ENCODE measurements at places on chromosomes 1 and 21.

DNA sequence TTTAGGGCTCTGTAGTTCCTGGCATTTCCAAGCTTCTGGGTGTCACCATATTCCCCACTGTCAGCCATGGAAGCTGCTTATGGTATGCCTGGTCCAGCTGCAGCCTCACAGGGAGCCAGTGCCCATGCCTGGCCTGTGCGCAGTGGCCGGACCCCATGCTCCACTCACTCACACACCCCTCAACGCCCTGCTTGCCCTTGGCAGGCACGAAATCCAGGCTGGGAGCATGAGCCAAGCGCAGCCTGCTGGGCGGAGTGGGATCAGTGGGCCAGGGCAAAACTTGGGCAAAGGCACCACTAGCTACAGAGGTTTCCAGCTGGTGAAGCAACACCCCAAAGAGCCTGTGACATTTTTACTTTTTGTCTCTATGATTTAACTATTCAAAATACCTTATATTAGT lies 520.4 kb downstream of the RWDD3 start:
- DNase-seq: no peak

- DNase-seq: no peak
These were observed 16.6 kb upstream of the CLCA4 start for GRCh38 chr1:86530211-86530845.

DNA sequence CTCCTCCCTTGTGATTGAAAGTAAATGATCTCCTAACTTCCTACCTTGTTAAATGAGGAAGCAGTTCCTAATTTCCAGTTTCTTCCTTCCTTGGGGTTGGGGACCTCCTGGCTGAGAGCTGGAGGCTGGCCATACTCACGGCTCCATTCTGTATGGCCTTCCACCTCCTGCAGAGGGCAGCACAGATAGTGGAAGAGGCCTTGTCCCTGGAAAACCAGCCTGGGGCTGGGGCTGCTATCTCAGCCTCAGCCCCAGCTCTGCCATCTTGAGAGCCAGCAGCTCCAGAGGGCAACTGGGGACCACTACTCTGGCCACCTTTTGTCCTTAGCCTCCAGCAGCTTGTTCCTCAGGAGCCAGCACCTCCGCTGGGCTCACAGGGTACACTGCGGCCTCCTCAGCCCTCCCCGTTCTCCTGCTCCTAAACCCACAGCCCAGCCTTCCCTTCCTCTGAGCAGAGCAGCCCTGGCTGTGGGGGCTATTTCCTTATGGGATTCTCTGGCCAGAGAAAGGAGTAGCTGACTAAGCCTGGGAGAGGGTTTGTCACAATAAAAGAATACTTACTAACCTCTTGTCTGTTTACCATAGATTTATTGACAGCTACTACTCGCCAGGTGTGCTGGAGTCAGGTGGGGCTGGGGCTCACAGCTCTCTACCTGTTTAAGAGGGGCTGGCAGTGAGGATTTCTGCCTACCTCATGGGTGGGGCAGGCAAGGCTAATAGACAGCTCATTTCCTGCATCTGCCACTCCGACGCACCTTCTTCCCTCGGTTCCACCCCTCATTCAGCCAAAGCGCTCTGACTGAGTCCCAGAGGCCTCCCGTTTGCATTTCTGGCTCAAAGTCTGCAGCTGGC lies 6.3 kb downstream of the TMEM234 start:
- peak; percentile 79 for DNase-seq

DNA sequence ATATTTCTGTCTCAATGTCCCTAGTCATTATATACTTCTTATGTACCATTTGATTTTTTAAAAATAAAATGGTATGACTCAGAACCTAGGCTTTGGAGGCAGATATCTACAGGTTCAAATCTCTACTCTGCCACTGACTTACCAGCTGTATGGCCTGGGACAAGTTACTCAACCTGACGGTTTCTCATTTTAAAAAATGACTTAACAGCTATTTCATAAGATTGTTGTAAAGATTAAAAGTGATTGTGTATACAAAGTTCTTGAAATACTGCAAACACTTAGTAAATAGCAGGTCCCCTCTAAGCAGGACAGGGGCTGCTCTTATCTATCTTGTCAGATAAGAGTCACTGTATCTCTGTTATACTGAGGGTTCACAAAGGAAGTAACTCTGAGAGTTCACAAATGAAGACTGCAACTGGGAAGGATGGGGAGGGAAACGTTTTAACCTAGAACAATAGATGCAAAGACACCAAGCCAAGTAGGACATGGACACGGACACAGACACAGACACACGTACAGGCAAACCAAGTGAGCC lies 2.6 kb downstream of the BCAR3 start:
- DNase-seq: no peak

DNA sequence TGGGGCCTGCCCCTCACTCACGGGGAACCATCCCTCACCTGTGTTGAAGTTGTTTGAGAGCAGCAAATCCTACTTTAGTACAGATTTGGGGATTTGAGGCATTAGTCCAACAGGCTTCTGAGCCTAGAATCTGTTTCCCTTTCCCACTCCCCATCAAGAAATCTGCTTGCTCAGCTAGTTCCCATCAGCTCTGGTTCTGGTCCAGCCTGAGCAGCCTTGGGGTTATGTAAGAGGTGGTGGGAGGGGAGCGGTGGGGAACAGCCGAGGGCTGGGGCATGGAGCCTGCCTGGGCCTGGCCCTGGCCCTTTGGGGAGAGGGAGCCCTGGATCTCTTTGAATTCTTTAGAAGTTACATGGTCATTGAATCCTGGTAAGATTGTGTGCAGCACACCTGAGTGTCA lies 4.1 kb downstream of the GSTM5 start:
- DNase-seq: no peak

- DNase-seq: peak; percentile 18
These were observed 221.6 kb upstream of the VAMP3 start for GRCh38 chr1:7549277-7550161.

DNA sequence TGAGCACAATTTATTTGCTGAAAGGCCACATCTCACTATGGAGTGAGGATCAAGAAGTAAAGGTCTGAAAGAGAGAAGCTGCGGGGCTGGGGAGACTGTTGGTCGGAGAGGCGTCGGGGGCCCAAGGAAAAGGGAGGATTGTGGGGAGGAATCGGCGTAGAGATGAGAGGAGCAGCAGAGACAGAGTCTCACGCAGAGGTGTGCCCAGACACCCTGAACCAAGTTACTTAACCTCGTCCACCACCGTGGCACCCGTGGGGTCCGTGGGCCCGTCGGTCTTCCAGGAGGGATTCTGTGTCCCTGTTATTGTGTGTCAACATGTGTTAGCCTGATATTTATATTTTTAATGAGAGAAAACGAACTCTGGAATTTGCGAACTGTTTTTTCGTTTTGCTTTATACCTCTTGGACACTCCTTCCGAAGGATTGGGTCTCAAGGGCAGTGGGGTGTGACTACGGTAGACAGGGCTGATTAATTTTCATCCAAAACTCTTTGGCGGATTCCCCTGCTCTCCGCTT lies 3.8 kb upstream of the NBPF1 start:
- DNase-seq: no peak

DNA sequence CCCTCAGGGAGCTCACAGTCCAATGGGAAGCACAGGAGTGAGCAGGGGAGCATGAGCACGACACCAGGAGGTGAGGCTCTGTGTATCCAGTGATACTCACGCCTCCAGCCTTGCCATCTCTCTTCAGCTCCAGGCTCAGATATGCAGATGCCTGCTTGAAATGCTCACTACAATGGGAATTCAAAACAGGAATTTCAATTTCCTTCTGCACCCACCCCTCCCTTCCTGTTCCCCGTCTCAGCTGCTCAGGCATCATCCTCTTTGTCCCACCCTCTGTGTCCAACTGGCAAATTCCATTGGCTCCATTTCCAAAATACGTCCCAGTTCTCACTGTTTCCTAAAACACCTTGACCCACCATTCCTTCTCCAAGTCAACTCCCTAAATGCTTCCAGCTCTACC lies 58.9 kb downstream of the FBXO2 start:
- no peak for DNase-seq

GRCh38 chr1:183144752-183145151 lies 41.3 kb upstream of the LAMC2 start:
- DNase-seq: no peak

- peak; percentile 70 for DNase-seq
These were observed 946 bp upstream of the HNRNPR start for GRCh38 chr1:23344987-23345472.

- no peak for DNase-seq
These were observed 9.2 kb upstream of the NBPF11 start for GRCh38 chr1:148161053-148161901.

- DNase-seq: peak; percentile 33
These were observed 36.2 kb upstream of the HFM1 start for GRCh38 chr1:91440847-91441246.

DNA sequence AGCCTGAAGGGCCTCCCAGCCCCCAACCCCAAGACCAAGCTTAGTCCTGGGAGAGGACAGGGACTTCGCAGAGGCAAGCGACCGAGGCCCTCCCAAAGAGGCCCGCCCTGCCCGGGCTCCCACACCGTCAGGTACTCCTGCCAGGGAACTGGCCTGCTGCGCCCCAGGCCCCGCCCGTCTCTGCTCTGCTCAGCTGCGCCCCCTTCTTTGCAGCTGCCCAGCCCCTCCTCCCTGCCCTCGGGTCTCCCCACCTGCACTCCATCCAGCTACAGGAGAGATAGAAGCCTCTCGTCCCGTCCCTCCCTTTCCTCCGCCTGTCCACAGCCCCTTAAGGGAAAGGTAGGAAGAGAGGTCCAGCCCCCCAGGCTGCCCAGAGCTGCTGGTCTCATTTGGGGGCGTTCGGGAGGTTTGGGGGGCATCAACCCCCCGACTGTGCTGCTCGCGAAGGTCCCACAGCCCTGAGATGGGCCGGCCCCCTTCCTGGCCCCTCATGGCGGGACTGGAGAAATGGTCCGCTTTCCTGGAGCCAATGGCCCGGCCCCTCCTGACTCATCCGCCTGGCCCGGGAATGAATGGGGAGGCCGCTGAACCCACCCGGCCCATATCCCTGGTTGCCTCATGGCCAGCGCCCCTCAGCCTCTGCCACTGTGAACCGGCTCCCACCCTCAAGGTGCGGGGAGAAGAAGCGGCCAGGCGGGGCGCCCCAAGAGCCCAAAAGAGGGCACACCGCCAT lies 21.9 kb upstream of the ARF1 start:
- DNase-seq: no peak

DNA sequence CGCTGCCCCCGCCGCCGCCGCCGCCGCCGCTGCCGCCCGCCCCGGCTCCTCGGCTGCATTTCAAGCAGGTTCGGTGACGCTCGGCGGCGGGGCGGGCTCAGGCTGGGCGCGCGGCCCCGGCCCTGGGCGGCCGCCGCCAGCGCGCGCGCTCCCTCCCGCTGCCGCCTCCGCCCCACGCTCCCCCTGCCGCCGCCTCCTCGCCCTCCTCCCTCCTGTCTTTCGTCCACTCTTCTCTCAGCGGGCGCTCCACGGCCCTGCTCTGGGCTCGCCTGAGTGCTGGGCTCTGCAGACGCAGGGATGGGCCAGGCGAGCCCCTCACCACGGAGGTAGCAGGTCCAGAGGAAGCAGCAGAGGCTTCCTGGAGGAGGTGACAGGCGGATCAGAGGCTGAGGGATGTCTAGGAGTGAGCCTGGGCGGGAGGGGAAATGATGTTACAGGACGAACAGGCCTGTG lies at the start of gene LRP8:
Gene LRP8, minus strand, starts transcription at position 62 of the 453 bp plus-strand sequence. CDS start 158 bp downstream, outside the sequence.
- peak; percentile 54 for DNase-seq
